ENCODE measurements at places on chromosomes 4 and X. TPM values are rescaled to one million over a fixed set of nuclear protein-coding genes. Genes with fewer than 3 reads are reported as not detected.

Gene POLN
- total RNA-seq: 5.6 TPM

Gene CT55
- total RNA-seq: not detected

Gene RASL11B
- total RNA-seq: 0.14 TPM

Gene HSFX3
- not detected for total RNA-seq

Gene IQCM
- not detected for total RNA-seq

Gene CLDN34
- not detected for total RNA-seq

Gene CCKAR
- not detected for total RNA-seq

Gene SHOX
- not detected for total RNA-seq

Gene PTTG2
- 0.56 TPM for total RNA-seq

Gene SATL1
- total RNA-seq: not detected

Gene OTUD6A
- not detected for total RNA-seq

Gene NOX1
- total RNA-seq: not detected

Gene CXCL13
- total RNA-seq: not detected

Gene SHROOM4
- total RNA-seq: not detected

Gene CBR4
- total RNA-seq: 17.8 TPM

Gene SCD5
- total RNA-seq: 8.2 TPM

Gene CXorf49B
- not detected for total RNA-seq

Gene LUZP4
- total RNA-seq: not detected

Gene SASH3
- total RNA-seq: 248 TPM

Gene LANCL3
- total RNA-seq: 0.66 TPM

Gene COL25A1
- not detected for total RNA-seq

Gene MAGEA6
- not detected for total RNA-seq

Gene AMBN
- total RNA-seq: not detected

Gene HTN1
- not detected for total RNA-seq

Gene NLGN3
- 1.3 TPM for total RNA-seq

Gene PLAC8
- total RNA-seq: 23.3 TPM

Gene SCLT1
- 53.4 TPM for total RNA-seq

Gene FAM47E
- total RNA-seq: 0.18 TPM

Gene GJB1
- total RNA-seq: not detected

Gene TCEANC
- total RNA-seq: 4.7 TPM

Gene KIAA1210
- total RNA-seq: not detected

Gene TMEM150C
- total RNA-seq: not detected

Gene AVPR2
- not detected for total RNA-seq

Gene MAGEC3
- not detected for total RNA-seq

Gene PDK3
- total RNA-seq: 21.2 TPM

Gene MAGEB2
- not detected for total RNA-seq

Gene GPR50
- total RNA-seq: not detected

Gene FGFBP2
- 9.0 TPM for total RNA-seq

Gene S100P
- total RNA-seq: 1.3 TPM

Gene CLCN4
- total RNA-seq: 0.16 TPM

Gene AKAP14
- not detected for total RNA-seq

Gene JCHAIN
- not detected for total RNA-seq

Gene CCNQ
- total RNA-seq: 17.5 TPM
